ENCODE measurements at places on chromosomes 6 and 20. TPM values are rescaled to one million over a fixed set of nuclear protein-coding genes. Genes with fewer than 3 reads are reported as not detected.

Gene AVP
- not detected for polyA plus RNA-seq

Gene ZNF391
- 7.4 TPM for polyA plus RNA-seq

Gene WFDC10A
- polyA plus RNA-seq = not detected

Gene SULF2
- 2.6 TPM for polyA plus RNA-seq

Gene SLC2A10
- polyA plus RNA-seq = not detected

Gene SPATS1
- not detected for polyA plus RNA-seq

Gene HRH3
- polyA plus RNA-seq = not detected

Gene BHLHE23
- not detected for polyA plus RNA-seq

Gene HLA-DPA1
- 2,923 TPM for polyA plus RNA-seq

Gene VSTM2L
- not detected for polyA plus RNA-seq

Gene RNF182
- polyA plus RNA-seq = not detected

Gene C4A
- 0.29 TPM for polyA plus RNA-seq

Gene LAMA4
- not detected for polyA plus RNA-seq

Gene LINC00237
- polyA plus RNA-seq = not detected

Gene COL21A1
- polyA plus RNA-seq = not detected

All from naive B cell (primary cell).